ENCODE measurements at places on chromosomes 2 and 18.

GRCh38 chr2:69017080-69017479 lies 4.1 kb downstream of the ANTXR1 start:
- no peak for DNase-seq

DNA sequence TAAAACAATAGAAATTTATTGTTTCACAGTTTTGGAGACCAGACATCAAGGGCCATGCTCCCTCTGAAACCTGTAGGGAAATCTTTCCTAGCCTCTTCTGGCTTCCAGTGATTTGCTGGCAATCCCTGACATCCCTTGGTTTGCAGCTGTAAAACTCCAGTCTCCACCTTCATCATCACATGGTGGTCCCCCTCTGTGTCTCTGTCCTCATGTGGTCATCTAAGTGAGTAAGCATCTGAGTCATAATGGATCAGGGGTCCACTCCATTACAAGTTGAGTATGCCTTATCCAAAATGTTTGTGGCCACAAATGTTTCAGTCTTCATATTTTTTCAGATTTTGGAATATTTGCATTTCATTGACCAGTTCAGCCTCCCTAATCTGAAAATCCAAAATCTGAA lies 5.6 kb upstream of the SGPP2 start:
- DNase-seq, result no peak

GRCh38 chr18:49515516-49515915 lies 28.5 kb upstream of the C18orf32 start:
- DNase-seq, result no peak

- DNase-seq, result no peak
Measured at GRCh38 chr2:166610180-166610912, 116.3 kb upstream of the SCN7A start.

GRCh38 chr2:38709567-38710194 lies 41.5 kb downstream of the SRSF7 start:
- no peak for DNase-seq

DNA sequence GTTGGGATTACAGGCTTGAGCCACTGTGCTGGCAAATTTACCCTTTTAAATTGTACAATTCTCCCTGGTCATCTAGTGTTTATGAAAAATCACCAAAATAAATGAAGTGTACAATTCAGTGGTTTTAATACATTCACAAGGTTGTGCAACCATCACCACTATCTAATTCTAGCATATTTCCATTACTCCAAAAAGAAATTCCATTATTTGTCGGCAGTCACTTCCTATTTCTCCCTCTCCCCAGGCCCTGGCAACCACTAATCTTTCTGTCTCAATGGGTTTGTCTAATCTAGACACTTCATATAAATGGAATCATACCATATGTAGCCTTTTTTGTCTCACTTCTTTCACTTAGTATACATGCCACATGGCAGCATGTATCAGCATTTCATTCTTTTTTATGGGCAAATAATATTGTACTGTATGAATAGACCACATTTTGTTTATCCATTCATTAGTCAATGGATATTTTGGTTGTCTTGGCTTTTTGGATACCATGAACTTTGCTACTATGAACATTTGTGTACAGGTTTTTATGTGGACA lies 12.6 kb upstream of the POLE4 start:
- no peak for DNase-seq
